NCI-H1694 treated with DMSO at 0.1 percent for 48 hours (cell line): ENCODE measurements at places on chromosomes 7 and 10.
A peak's percentile ranks its signal among the peaks of the same experiment; 100 is the strongest.

DNA sequence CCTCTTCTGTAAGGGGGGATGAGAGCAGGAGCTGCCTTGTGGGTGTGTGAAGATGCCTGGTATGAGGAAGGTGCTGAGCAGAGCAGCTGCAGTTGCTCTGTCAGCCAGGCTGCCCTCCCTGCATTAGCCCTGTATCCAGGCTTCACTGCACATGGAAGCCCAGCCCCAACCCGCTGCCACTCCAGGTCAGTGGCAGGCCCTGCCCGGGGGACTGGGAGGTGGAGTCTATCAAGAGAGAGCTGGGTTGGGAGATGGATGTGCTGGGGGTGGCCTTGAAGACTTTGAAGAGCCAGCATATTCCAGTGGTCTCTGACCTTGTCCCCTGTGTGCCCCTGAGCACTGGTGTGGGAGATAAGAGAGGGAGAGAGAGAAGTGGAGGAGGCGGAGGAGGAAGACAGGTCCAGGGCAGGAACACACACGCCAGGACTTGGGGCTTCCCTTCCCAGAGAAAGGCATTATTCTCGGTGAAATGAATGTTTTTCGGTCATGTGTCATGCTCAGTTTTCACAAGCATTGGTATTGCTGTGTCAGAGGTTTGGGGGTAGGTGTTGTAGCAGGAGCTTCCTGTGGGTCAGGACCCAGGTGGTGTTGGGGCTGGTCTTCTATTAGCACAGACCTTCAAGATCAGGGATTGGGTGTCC, 2.6 kb downstream of the PPIF start:
- no peak for DNase-seq

GRCh38 chr10:126437635-126438406, 49.5 kb upstream of the ADAM12 start:
- DNase-seq = no peak

GRCh38 chr7:22793593-22794462, 28.8 kb downstream of the TOMM7 start:
- DNase-seq = no peak

DNA sequence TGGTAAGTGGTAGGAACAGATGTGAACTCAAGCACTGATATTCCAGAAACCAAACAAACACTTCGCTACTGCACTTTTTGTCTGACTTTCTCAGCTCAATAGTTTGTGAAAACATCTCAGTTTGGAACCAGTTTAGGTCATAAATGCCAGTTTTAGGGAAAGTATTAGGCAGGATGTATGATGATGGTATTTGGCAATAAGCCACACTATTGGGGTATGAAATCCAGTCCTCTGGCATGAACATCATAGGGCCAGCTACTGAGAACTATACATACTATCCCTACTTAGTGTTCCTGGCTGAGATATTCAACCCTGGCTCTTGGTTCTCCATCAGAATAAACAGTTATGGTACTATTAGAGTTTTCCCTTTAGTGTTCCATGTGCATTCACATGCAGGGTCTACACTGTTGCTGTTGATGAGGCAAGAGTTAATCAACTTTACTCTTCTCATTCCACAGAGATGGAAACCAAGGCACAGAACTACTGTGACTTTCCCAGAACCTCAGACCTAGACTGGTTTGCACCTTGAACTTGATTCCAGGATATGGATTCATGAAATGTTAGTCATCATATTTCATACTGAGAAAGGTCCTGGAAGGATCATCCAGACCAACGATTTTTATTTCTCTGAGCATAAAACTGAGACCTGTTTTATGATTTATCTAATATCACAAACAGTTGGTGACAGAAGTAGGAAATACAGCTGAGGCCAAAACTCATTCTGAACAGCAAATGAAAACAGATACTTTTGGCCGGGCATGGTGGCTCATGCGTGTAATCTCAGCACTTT, 20.0 kb upstream of the IFIT2 start:
- no peak for DNase-seq

DNA sequence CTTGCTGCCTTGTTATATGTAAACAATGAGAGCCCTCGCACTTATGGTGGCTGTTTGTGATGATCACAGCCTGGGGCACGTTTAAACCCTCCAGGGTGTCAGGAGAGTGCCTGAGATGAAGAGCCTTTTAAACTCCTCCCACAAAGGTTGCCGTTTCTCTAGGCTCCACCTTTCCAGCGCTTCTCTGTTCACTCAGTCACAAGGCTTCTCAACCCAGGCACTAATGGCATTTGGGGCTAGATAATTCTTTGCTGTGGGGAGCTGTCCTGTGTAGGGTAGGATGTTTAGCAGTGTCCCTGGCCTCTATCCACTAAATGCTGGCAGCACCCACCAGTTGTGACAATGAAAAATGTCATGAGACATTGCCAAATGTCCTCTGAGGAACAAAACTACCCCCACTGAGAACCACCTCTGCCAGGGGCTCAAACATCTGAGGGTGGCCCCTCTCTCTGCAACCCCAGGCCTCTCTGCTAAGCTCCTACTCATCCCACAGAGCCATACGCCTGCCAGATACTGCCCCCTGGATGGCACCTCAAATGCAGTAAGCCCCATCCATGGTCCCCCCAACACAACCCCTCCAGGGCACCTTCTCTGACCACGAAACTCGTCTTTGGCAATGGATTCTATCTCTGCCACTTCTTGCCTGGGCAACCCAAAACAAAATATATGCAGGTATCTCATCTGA, 144.3 kb upstream of the ZMIZ1 start:
- DNase-seq = no peak

DNA sequence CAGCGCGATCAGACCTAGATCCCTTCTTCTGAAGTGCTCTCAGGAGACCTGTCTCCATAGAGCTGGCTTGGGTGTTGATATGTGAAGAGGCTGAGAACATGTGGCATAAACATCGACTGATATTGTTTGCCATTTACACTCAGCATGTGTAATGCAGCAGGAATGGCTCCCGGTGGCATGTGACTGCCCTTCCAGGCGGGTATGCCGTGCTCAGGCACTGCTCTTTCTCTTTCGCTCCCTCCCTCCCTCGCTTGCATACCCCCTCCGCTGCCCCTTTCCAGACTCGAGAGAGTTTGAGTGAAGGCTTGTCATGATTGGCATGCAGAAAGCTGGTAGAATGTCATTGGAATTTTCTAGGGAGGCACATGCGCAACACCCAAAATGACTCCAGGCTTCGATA, 107.3 kb upstream of the PDCD4 start:
- DNase-seq = no peak

GRCh38 chr7:130205084-130205947, at the start of gene TMEM209:
Gene TMEM209 (minus strand): TSS chr7:130205406. CDS start chr7:130205375, 31 bp downstream.
- peak; percentile 99 for DNase-seq

DNA sequence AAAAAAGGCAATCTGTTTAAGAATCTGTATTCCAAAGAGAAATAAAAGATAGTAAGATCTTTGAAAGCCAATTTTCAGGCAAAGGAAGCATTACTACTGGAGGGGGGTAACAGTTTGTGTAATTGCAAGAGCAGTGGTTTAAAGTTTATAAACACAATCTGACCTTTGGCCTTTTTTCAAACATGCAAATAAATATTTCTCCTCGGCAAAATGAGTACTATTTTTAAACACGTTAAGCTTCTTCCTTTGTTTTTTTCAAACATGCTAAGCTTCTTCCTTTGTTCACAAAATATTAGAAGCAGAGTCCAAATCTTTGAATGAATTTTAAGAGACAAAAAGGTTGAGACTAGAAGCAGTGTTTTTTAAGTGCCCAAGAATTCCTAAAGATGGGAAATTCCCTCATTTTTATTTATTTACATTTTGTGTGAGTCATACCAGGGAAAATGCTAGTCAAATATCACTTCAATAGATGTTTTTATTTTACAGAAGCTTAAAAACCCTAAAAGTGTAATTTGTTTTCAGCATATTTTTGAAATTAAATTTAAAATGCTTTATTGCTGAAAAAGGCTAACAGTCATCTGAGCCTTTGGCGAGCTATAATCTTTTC, 229.3 kb downstream of the GPR37 start:
- no peak for DNase-seq

GRCh38 chr10:120475844-120476791, 19.1 kb downstream of the PLPP4 start:
- no peak for DNase-seq

GRCh38 chr10:58587676-58588075, 75.0 kb downstream of the BICC1 start:
- no peak for DNase-seq

GRCh38 chr10:32197423-32197822, 141.2 kb upstream of the KIF5B start:
- DNase-seq = no peak

DNA sequence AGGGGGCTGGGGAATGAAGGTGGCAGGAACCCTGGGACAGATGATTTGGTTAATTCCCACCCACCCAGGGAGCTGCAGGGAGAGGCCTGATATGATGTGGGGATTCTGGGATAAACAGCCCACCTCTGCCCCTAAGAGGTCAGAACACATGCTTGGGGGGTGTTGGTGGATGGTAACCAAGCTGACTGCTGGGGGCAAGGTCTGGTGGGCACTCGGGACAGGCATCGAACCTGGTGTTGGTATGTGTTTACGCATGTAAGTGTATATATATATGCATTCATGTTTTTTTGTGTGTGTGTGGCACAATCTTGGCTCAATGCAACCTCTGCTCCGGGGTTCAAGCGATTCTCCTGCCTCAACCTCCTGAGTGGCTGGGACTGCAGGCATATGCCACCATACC, 80.7 kb upstream of the TMEM248 start:
- DNase-seq = no peak

DNA sequence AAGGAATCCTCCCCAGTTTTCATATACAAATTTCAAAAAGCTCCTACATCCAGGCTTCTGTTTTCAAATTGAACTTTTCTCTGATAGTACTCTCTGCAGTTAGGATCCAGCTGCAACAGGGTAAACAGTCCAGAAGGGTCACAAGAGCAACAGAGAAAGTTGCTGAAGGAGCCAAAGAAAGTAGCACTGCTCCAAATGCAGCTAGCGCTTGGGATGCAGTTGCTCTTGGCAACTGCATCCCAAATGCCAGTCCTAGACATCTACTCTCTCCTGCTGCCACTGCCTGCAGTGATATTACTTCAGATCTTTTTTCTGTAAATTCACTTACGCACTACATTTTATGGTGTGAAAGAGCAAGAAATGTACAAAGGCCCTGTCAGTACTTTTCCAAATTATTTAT, 14.6 kb downstream of the GPR37 start:
- DNase-seq = no peak

DNA sequence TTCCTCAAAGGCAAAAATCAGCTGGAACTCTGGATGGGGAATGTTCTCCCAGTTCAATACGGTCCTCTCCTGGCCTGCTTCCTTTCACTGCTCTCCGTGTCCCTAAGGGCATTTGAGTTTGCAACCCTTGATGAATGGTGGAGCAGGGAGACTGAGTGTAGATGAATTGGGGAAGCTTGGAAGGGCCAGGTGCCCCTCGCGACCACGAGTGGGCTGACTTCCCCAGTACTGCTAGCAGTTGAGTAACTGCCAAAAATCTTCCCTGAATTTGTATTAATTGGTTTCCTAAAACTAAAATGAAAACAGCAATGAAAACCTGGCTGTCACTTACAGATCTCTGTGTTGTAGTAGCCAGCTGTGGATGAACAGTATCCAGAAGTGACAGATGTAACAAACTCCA, 13.6 kb downstream of the IRF5 start:
- DNase-seq = no peak

DNA sequence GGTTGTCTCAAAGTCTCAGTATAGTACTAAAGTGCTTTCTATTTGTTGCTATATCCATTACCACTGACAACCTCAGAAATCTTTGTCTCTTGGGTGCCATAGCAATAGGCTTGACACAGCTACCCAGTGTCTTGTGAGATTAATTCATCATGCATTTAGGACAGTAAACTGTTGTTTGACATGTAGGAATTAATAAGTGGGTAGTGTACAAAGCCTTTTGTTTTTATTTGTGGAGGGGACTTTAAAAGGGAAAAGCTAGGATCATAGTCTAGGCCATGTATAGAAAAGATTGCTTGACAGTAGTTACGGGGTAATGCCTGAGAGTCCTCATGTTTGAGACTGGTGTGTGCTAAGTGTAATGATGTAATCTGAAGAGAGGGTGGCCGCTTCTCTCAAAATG, 102.6 kb upstream of the AGR3 start:
- no peak for DNase-seq

GRCh38 chr7:114540291-114540690, 125.7 kb downstream of the FOXP2 start:
- no peak for DNase-seq

- DNase-seq = no peak
Measured at GRCh38 chr10:14304046-14304445, 26.7 kb downstream of the FRMD4A start.

GRCh38 chr10:128150045-128150493, 23.8 kb upstream of the MKI67 start:
- DNase-seq = peak; percentile 22

- no peak for DNase-seq
Measured at GRCh38 chr7:21044384-21044783, 257.7 kb upstream of the SP8 start.

DNA sequence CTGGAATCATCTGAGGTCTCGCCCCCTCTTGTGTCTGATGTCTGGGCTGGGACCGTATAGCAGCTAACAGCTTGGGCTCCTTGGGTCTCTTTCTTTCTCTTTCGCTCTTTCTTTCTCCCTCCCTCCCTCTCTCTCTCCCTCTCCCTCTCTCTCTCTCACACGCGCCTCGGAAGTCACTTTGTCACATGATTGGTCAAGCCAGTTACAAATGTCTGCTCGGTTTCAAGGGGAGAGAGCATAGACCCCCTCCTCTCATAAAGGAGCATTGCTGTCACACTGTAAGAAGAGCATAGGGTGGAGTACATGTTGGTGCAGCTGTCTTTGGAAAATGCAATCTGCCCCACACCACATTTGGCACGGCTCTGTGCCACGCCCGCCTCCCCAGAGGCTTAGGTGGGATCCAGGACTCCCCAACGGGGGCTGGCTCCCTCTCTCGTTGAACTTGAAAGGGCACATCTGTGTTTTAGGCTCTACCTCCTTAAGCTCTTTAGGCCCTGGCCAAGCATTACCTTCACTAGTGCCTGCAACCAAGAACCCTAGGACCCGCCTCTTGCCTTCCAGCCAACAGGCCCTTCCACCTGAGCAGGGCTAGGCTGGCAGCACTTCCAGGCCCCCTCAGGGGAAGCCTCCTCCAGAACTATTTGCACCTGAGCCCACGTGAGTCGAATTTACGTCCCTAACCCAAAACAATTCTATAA, 61.9 kb upstream of the CACUL1 start:
- no peak for DNase-seq

GRCh38 chr7:90605055-90605454, 8.9 kb downstream of the CDK14 start:
- DNase-seq = peak; percentile 56

DNA sequence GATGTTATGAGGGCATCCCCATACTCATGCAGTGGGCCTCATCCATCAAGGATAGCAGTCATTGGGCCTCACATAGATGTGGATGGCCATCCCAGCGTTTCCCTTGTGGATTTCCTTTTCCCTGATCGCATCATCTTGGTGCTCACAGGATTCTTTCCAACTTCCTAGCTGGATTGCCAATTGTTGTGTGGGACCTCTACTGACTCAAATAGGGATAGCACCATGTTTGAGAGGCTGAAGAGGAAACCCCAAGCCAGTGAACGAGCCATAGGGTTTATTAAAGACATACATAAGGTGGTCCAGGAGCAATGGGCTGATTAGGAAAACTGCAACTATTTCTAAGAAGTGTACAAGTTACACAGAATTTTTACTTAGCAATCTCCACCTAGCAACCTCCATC, 21.8 kb downstream of the ASZ1 start:
- no peak for DNase-seq
